Panc1 (cell line): ENCODE measurements at places on chromosomes 5 and 9.

DNA sequence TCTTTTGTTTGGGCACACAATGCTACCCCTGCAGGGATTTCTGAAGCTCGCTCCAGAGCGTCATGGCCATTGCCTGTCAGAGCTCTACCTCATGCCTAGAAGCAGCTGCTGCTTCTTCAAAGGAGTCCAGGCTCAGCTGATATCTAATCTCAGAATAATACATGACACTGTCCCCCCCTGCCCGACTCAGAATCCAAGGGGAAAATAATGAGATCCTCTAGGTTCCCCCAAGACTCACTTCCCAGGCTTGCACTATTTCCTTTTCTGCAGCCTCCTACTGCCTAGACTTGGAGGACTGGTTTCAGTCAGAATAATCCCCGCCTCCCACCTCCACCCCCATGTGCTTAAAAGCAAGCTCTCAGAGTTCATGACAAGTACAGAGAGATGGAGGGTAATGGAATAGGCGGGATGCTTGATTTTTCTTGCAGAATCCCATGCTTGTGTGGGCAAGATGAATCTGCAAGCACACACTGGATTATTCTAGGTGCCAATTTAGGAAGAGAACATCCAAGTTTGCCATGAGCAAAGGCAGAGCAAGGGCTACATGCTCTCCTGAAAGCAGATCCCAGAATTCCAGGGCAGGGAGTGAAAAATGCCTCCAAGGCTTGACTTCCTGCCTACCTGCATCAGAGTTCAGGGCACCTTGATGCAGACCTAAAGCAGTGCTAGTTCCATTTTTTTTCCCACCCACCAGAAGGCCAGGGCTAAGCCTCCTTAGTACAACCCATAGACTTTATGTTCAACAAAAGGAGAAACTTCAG is 97.4 kb upstream of the IFNK start:
- DNase-seq: no peak

GRCh38 chr5:54671111-54671531 is 153.6 kb downstream of the SNX18 start:
- DNase-seq: no peak

DNA sequence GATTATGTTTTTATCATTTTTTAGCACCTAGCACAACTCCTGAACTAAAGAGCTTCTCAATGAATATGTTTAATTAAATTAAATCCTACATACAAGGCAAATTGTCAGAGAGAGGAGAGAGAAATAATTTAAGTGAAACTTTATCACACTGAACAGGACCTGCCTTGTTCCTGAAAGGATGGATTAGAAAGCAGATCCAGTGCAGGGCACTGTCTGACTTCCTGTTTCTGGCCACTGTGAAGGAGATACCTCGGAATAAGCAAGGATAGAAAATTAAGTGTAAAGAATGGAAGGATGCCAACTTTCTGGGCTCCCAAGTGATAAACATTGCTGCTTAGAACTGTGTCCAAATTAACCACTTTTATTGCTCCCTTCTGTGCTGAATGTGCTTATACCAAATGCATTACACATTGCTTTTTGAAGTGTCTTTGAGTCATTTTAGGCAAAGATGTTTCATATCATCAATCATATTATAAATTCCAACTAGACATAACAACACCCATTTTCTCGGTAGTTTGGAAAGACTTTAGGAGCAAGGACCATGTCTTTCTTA is 89.1 kb upstream of the SPDL1 start:
- DNase-seq: no peak

DNA sequence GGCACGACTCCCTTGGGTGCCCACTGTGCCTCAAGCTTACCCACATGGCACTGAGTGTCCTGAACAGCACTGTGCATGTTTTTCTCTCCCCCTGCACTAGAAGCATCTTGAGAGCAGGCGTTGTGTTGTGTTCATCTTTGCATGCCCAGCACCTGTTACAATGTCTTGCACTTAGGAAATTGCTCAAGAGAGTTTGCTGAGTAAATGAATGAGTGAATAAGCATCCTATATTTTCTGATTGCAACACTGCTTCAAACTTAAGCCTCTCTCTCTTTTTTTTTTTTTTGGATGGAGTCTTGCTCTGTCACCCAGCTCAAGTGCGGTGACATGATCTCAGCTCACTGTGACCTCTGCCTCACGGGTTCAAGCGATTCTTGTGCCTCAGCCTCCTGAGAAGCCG is 94.5 kb downstream of the LMNB1 start:
- DNase-seq: no peak

DNA sequence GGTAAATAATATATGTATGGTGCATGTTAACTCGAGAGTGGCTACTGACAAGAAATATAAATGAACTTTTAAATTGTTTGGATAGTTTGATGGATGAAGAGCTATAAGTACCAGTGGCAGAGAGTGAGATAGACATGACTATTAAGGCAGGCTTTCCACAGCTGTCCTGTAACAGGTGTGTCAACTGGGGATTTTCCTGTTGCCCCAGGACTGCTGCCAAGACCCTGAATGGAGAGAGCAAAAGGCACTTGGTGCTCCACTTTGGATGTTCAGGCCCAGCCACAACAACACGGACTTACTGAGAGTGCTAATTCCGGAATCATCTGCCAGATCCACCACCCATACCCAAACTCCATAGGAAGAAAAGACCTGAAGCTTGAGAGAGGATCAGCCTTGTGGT is 215.1 kb downstream of the SEC61B start:
- DNase-seq: no peak

DNA sequence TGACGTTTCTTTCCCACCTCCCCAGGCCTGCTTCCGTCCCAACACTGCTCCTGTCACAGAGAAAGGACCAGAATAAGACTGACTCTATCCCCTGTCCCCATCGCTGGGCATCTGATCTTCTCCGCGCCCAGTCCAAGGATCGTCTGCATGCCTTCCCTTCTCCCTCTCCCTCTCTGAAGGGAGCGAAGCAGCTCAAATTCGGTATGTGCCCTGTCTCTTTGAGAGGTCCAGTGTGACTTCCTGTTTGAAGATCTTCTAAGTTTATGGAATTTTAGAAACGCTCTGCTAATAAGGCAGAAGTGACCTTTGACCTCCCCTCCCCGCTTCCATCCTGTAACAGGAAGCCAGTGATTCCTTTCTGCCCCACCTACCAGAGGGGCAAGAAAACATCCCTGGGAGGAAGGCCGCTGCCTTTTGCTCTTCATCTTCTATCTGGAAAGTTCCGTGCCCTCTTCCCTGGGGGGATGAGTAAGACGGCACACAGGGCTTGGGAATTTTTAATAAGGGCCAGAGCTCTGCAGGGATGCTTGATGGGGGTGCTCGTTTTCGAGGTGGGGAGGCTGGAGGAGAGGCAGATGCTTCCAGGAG is 40.7 kb upstream of the RNU6ATAC start:
- no peak for DNase-seq

GRCh38 chr5:42994246-42994554 is 45.9 kb downstream of the ANXA2R start:
- DNase-seq: no peak

DNA sequence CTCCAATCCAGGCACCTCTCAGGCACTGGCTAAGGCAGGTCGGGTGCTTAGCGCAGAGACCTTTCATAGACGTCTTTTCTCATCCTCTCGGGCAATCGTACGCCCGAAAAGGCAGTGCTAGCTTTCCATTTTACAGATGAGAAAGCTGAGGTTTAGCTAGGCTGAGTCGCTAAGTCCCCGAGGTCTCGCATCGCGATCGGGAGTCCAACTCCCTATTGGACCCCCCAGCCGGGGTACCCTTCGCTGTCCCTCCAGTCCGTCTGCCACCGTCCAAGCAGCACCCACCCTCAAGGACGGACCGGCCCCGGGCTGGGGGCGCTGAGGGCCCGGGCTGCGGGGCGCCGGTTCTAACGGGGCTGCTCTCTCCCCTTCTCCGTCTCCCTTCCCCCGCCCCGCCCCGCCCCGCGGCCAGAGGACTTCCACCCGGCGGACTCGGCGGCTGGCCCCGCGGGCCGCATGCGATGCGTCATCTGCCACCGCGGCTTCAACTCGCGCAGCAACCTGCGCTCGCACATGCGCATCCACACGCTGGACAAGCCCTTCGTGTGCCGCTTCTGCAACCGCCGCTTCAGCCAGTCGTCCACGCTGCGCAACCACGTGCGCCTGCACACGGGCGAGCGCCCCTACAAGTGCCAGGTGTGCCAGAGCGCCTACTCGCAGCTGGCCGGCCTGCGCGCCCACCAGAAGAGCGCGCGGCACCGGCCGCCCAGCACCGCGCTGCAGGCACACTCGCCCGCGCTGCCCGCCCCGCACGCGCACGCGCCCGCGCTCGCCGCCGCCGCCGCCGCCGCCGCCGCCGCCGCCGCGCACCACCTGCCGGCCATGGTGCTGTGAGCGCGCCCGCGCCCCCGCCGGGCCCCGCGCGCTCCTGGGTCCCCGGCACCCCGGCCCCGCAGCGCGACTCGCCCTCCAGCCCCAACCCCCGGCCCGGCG is 12.5 kb upstream of the EXOSC2 start:
- no peak for DNase-seq

DNA sequence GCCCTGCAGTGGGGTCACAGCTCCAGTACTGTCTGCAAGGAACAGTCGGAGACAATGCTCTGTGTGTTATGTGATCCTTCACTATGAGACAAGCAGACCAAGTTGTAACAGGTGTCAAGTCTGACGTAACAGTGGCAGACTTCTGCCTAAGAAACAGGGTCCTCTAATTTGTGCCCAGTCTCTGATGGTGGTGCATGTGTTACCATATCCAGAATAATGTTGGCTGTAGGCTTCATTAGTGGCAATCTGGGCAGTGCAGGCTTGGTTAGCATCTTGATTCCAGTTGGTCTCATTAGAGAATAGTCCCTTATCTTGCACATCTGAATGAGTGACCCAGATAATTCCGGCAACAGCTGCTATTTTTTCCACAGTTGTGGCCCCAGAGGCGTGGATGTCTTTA is 33.8 kb downstream of the ZNF131 start:
- DNase-seq: no peak

DNA sequence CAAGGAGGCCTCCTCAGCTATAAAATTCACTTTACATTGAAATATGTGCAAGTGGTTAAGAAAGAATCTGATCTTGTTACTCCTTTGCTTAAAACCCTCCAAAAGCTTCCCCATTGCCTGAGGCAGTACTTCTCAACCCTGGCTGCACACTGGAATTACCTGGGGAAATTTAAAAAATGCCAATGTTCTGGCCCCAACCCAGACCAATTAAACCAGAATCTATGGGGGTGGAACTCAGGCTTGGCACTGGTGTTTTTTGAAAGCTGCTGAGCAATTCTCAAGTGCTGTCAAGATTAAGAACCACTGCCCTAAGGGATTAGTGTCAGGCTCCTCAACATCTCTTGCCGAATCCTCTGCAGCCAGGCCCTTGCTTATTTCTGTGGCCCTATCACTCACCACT is 269.6 kb downstream of the ELAVL2 start:
- DNase-seq: no peak

GRCh38 chr5:75472973-75473372 is 38.5 kb downstream of the CERT1 start:
- no peak for DNase-seq

- DNase-seq: no peak
These were observed 740.5 kb upstream of the SEMA6A start for GRCh38 chr5:117315170-117315569.
